Renal cortical epithelial cell (primary cell): ENCODE measurements at places on chromosomes 6 and 20. TPM values are rescaled to one million over a fixed set of nuclear protein-coding genes. Genes with fewer than 3 reads are reported as not detected.

The TNFRSF6B gene
- 10.8 and 191 TPM in 2 replicates for total RNA-seq

The C6orf58 gene
- total RNA-seq = 0.25 and 1.0 TPM in 2 replicates

The SSTR4 gene
- total RNA-seq = not detected in 2 replicates

The KCNQ2 gene
- total RNA-seq = not detected in 2 replicates

DNA sequence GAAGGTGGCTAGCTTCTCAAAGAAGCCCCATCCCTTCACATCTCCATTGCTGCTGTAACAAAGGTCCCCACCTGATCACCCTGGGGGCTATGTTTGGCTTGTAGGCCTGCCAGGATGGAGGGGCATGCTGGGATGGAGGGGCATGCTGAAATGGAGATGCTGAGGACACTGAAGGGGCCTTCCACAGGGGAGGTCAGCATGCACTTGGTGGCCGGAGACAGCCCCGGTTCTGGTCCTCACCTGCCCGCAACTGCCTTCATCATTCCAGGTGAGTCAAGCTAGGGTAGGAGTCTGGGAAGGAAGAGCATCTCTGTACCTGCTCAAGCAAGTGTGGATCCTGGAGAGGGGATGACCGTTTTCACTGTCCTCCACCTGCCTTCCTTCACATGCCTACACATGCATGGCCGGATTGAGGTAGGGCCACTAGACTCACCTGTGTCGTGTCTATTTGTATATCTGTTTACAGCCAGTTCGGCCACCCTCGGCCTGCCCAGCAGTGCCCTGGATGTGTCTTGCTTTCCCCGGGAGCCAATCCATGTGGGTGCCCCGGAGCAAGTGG lies 6.0 kb downstream of the L3MBTL1 start:
- no peak for DNase-seq

DNA sequence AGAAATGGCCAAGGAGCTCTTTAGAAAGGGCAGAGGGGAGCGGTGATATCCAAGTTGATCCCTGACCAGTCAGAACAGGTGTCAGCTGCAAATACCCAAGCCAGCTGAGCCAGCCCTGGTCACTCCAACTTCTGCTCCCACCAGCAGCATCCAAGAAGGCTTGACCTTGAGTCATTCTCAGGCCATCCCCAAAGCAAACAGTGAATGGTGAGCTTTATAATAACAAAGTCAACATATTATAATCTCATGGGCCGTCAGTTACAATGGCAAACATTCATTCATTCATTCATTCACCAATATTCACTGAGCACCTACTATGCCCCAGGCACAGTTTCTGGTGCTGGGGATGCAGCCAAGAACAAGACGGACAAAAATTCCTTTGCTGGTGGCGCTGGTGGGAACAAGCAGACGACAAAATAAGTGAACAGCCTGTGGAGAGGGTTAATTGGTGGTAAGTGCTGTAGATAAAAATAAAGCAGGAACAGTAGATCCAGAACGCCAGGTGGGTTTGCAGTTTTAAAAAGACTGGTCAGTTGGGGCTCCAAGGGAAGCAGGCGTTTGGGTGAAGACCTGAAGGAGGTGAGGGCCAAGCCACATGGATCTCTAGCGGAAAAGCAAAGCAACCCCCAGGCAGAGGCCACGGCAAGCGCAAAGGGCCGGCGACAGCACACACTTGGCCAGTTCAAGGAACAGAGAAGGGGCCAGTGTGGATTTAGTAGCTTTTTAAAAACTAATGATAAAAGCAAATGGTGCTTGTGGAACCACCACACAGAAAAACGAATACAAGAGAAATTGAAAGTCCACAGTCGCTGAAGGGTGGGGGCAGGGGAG lies 131.8 kb upstream of the PTPN1 start:
- no peak for DNase-seq

GRCh38 chr6:133888929-133889556 lies at the start of gene TCF21:
TCF21 (plus strand) TSS chr6:133889113; CDS start chr6:133889398, 285 bp downstream.
- DNase-seq = peak; percentile 16

DNA sequence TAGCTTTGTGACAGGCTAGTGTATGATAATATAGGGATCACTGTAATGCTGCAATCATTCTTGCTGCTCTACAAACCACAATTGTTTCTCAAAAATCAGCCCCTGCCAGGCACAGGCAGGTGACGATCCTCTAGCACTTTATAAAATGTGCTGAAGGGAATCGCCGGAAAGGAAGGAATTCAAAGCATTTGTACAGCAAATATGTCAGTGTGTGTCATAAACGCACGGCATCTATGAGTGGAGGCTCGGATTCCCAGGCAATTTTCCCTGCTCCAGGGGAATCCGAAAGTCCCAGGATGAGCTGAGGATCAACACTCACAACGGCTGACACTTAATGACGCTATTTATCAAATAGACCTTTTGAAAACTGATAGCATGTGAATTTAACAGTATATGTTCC lies 1.4 kb downstream of the PHACTR1 start:
- DNase-seq = peak; percentile 19

- DNase-seq = peak; percentile 79
Measured at GRCh38 chr6:39214120-39214813, 15.0 kb downstream of the KCNK5 start.

DNA sequence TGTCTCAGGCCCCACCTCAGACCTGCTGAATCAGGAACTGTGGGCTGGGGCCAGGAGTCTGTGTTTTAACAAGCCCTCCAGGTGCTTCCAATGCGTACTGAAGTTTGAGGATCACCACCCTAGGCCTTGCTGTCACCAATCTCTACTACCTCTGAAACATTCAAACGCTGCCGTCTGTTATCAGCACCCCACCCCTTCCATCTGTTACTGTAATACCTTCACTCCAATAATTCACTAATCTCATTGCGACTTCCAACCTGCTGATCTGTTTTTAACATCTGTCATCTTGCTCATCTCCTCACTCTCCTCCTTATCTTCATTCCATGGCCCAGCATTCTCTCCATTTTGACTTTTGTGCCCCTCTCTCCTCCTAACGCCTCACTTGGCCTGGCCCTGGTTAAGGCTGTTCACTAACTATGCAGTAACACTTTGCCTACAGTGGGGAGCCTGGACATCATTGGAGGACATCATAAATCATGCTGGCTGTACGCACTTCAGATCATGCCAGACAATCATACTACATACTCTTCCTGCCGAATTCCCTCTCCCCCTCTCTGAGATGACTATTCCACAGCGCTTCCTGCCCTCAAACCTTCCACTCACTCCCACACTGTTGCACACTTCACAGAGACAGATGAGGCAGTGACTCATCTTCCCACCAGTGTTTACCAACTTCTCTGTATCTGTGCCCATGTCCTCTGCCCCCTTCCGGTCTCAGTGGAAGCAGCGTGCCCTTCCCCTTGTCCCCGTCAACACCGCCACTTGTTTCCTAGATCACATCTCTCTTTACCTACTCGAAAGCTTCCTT lies 3.0 kb upstream of the GUCA1B start:
- DNase-seq = peak; percentile 48

GRCh38 chr6:44675449-44675848 lies 287.9 kb downstream of the CDC5L start:
- DNase-seq = no peak

- peak; percentile 15 for DNase-seq
Measured at GRCh38 chr20:40953856-40954255, 74.8 kb upstream of the TOP1 start.

- DNase-seq = no peak
Measured at GRCh38 chr6:166906376-166907044, 49.8 kb downstream of the RNASET2 start.

- no peak for DNase-seq
Measured at GRCh38 chr6:1201547-1202200, 110.2 kb upstream of the FOXQ1 start.

DNA sequence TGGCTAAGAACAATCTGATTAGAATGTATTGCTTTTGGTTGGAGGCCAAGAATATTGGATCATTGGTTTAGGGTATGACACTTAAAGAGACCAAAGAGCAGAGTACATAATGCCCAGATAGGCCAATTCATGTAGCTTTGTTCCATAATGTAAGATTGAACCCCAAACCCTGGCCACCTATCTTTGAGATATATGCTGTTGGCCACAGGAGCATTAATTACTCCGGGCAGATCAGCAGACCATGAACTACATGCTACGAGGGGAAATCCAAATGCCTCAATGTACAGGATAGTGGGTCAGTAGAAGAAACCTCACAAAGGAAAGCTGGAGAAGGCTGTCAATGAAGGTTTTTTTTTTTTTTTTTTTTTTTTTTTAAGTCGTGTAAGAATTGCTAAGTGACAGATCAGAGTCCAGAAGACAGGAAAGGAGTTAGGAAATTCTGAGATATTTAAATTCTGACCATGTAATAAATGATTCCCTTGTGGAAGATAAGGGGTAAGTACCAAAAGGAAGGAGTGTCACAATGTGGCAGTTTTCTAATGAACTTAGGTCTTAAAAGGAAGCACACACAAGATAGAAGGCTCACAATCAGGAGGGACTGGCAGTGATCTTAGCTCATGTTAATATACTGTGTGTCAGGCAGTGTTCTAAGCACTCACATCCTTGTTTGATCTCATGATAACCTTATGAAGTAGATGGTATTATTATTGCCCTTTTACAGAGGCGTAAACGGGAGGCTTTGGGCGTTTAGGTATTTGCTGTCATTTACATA lies 61.4 kb downstream of the CARMIL1 start:
- DNase-seq = no peak
